T-helper 2 cell (primary cell): ENCODE measurements at places on chromosomes 11 and 22.

DNA sequence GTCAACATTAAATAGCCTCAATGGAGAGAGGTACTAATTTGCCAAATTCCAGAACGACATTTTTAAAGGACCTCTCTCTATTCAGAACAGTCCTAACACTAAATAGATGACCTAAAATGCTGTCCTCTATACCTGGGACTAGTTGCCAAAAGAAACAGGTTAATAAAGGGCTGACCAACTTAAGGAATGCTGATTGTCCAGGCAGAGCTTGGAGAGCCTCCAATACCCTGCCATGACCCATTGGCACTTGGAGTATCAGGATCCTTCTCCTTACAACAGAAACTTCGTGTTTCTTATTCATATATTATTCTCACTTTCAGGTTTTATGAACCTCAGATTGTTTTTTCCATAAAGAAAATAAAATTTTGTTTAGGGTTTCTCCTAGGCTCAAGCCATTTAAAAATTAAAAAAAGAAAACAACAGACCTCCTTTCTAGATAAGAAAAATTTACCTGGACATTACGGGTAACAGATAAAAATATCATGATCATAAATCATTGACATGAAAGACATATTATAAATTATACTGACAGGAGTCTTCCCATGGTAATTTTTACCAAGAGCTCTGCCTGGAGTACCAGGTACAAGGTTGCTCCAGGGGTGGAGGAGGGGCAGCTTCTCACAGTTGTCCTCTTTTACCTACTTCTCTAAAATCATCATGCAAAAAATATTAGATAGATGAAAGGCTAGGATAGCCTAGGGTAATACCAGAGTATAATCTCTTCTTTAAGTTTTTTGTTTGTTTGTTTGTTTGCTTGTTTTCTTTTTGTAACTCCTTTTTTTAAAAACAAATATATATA lies 2.0 kb downstream of the LRRC4C start:
- no peak for DNase-seq

DNA sequence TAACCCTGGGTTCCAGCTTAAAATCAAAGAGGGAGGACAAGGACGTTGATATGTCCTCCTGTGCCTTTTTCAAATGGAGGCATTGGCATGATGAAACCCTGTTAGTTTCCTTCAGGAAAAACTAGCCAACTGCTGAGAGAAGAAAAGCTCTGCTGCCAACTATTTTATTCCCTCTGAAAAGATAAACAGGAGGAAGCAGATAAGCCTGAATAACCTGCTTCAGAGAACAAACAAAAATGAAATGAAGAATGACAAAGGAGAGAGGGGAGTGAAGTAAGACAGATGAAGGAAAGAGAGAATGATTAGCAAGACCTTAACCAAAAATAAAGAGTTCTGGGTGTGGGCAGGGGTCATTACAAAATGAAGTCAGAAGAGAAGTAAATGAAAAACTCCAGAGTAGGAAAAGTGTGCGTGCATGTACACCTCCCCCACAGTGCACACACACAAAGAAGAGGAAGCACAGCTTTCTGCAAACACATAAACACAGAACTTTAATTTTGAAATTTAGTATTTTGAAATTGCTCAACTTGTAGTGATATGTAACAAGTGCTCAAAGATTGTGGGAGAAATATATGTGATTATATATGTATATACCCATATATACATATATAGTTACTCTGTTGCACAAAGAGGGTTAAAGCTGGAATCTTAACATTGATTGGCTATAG lies 332.2 kb downstream of the LUZP2 start:
- no peak for DNase-seq

GRCh38 chr11:58980159-58980843 lies 41.0 kb downstream of the GLYATL1 start:
- no peak for DNase-seq

DNA sequence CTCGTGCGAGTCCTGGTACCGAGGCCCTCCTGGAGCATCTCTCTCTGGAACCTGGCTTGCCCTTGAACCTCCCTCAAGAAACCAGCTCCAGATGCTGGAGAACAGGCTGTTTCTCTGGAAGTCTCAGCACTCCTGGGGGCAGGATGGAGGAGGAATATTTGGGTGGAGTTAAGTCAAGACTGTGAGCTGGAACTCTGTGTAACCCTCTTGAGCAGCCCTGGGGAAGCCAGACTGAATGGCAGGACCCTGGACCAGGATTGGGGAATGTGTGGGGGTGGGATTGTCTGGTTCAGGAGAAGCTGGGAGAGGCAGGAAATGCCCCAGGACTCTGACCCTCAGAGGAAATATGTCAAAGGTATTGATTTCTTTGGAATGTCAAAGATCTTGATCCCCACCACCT lies 7.7 kb downstream of the CREB3L1 start:
- DNase-seq: no peak

DNA sequence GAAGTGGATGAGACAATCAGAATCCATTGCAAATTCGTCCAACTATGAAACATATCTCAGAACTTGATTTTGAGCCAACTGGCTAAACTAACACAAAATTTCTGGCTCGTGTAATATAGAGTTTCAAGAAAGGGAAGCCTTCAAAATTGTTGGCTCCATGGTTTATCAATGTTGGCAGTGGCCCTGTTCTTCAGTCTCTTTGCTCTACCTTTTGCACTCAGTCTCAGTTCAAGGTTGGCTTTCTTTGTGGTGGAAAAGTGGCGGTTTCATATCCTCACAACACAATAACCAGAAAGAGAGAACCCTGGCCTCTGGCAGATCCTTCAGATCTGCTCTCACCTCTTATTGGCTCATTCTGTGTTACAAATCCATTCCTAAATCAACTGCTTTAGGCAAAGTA lies 473.8 kb upstream of the API5 start:
- DNase-seq: no peak

- DNase-seq: no peak
Observed at GRCh38 chr22:36787204-36787988, 11.5 kb upstream of the IFT27 start.

GRCh38 chr11:104661901-104662300 lies 236.4 kb downstream of the CASP12 start:
- DNase-seq: no peak

DNA sequence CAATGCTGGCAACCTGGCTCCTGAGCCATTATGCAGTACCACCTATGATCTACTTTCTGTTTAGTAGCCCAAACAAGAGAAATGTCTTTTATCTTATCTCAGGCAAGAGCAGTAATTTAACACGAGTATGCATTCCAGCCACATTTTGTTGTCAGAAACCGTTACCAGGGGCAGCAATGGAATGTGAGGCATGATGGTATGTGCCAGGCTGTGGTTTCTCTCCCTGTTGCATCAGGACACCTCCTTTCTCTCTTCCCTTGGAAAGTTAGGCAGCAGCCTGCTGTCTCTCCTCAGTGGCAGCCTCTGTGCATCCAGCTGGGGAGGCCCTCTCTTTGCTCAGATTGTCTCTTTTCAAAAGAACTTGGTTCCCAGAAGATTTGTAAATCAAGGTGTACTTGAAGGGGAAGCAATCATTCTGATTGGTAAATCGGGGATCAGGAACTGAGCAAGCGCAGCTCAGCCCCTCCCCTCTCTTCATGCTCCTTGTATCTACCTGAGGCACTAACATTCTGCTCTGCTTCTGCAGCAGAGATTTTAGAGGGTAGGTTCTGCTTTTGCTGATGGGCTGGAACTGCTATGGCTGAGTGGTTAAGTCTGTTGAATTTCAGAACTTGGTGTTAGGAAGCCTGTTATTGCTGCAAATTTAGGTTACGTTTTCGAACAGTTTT lies 229.2 kb downstream of the ADAMTS15 start:
- no peak for DNase-seq

DNA sequence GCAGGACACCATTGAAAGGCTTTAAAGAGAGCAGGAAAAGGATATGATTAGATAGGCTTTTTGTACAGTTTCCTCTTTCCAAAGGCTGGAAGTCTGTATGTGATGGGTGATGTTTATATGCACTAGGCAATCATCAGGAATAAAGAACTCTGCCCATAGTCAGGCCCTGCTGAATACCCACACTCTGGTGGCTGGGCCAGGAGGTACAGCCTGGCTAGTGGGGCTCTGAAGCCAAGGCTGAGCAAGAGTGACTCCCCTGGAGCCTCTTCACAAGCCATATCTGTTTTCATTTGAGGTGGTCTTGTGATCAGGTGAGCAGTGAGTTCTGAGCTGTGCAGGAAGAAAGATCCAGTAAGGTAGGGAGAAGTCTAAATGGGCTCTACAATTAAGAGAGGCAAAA lies 539.9 kb upstream of the CCDC90B start:
- DNase-seq: no peak

GRCh38 chr22:30909306-30909705 lies 59.3 kb downstream of the MORC2 start:
- no peak for DNase-seq

- no peak for DNase-seq
Observed at GRCh38 chr11:123386796-123387510, 43.1 kb upstream of the GRAMD1B start.

DNA sequence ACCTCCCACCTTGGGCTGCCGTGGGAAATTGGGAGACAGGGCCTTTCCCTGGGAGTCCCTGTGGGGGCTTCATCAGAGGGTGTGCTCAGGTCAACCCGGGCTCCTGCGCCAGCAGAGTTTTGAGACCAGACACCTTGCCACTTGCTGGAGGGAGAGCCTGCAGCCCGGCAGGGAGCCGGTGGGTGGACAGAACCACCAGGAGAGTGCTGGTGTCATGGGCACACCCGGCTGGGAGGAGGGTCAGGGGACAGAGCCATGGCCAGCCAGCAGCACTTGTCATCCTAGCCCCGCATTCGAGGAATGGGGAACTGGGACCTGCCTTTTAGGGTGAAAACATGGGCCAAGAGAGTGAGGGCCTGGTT lies 209.3 kb downstream of the TBC1D22A start:
- no peak for DNase-seq

DNA sequence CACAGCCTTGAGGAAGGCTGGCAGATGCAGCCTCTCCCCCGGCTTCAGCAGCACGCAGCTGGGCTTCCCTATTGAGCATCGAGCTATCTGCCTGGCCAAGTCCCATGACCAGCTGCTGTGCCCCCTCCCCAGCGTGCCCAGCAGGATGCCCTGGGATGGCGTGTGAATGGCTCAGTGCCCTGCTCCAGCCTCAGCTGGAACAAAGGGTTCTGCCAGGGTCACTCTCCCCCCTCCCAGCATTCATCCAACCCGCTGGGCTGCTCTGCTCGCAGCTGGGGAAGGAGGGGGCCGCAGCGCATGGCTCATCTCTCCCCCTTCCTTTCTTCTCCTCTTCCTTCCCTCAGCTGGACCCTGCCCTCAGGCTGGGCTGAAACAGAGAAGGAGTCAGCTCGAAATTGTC lies 14.5 kb downstream of the LRP4 start:
- no peak for DNase-seq

- no peak for DNase-seq
Observed at GRCh38 chr11:92453055-92453454, 228.4 kb downstream of the FAT3 start.

- peak; percentile 27 for DNase-seq
Observed at GRCh38 chr11:36684840-36685801, 87.1 kb upstream of the RAG2 start.

DNA sequence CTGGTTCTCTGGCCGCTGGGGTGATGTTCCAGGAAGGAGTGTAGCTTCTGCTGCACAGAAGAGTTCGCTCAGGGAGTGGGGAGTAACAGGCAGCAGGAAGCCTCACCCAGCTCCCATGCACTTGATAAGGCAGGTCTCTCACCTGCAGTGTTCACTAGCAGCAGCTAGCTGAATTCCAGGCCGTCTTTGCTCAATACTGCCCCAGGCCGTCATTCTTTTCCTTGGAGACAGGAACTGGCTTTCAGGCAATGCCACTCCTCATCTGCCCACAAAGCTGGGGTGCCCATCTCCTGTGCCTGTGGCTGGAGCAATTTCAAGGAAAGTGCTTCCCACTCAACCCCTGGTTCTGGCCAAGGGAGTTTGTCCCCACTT lies 66.1 kb downstream of the ARHGAP42 start:
- no peak for DNase-seq

DNA sequence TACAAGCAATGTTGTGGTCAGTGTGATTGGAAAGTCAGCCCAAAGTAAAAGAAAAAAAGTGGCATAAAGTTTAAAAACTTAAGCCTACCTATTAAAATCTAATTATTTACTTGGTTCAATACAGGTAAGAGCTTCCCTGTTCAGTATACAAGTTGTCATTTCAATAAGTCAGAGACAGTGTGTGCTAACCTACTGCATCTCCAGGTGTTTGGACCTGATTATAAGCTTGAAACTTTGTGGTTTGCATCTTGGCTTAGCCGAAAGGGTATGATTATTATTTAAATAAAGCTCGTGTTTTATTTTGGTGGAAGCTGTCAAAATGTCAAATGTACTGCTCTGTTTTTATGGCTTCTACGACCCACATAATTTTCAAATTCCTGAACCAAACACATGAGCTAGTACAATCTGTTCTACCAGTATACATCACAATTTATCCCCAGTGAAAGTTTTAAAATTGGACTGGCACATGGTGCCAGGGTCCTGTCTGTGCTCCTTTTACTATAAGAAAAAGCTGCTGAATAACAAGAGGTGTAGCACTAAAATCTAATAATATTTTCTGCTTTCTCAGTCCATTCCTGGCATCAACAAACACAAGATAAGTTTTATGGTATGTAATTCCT lies 103.9 kb upstream of the ANO3 start:
- no peak for DNase-seq

DNA sequence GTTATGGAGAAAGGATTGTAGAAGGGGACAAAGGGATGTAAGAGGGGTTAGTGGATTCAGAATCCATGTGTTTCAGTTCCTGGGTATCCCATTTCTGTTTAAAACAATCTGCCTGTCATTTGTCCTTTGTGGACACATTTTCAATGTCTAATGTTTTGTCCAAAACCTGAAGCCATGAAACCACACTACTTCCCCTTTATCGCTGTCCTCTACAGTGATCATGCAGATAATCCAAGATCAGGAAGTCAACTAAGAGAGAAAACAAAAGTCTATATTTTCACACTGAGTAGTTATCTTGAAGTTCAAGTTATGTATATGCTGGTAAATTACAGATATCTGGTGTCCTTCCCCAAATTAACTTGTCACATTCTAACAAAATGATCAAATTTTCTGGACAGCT lies 457.0 kb downstream of the NTM start:
- no peak for DNase-seq

GRCh38 chr11:130137999-130138398 lies 21.6 kb upstream of the ST14 start:
- DNase-seq: no peak

DNA sequence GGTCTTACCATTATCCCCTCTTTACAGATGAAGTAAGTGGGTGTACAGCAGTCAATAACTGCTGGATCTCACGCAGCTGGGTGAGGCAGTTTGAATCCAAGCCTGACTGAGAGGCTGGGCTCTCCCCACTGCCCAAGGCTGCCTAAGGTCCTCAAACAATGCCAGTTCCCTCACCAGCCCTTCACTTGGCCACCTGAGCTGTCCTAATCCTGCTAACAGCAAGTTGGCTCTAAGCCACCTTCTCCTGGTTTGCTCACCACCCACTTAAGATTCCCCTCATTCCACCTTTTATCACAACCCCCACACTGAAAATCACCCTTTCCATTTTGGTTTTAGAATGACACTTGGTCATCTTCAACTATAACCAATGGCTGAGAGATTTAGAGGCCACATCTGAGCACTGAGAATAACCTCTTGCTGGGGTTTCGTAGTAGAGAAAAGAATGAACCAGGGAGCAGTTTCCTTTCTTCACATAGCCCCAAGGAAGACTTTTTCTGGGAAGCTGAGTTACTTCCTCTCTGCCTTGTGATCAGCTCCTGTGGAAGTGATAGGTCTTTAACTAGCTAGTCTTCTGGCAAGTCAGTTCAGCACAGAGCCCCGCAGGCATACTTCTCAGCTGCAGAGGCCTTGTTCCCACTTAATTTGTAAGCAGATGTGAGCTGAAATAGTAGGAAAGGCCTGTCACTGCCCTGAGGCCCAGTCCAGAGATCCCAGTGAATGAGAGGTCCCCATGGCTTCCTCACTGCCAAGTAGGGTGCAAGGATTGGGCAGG lies 57.8 kb upstream of the TTC12 start:
- DNase-seq: no peak

- no peak for DNase-seq
Observed at GRCh38 chr11:66072518-66072917, 2.4 kb downstream of the PACS1 start.
